ENCODE measurements at places on chromosomes 4 and X.

DNA sequence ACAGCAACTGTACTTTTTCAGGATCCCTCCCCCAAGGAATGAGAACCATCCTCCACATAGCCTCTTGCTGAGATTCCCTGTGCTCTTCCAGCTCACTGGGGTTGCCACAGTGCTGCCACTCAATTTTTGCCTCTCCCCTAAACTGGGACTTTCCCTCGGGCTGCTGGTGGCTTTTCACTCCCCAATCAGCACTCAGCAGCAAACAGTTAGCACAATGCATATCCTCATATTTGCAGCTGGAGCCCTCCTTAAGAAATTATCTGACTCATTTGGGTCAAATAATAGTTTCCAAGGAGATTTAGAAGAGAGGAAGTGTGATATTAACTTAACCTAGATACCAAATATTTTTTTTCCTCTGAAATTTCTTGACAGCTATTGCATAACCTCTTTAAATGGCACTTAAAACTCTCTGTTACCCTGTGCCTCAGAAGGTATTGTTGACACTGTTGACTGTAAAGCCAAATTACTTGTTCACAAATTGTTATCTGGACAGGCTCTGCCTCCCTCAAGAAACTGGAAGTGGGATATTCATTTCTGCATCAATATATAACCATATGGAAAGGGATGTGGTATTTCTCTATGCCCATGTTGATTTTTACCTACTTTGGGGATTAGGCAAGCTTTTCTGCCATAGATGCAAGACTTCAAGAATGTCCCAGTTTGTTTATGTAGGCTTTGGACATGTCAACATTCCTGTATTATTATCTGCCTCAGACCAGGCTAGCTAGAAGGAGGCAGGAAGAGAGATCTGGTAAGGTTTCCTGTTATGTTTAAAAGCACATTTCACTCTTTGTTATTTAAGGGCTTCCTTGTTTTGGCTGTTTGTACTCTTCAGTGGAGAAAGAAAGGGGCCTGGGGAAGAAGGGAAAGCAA, 58.0 kb downstream of the SEPTIN11 start:
- no peak for DNase-seq

DNA sequence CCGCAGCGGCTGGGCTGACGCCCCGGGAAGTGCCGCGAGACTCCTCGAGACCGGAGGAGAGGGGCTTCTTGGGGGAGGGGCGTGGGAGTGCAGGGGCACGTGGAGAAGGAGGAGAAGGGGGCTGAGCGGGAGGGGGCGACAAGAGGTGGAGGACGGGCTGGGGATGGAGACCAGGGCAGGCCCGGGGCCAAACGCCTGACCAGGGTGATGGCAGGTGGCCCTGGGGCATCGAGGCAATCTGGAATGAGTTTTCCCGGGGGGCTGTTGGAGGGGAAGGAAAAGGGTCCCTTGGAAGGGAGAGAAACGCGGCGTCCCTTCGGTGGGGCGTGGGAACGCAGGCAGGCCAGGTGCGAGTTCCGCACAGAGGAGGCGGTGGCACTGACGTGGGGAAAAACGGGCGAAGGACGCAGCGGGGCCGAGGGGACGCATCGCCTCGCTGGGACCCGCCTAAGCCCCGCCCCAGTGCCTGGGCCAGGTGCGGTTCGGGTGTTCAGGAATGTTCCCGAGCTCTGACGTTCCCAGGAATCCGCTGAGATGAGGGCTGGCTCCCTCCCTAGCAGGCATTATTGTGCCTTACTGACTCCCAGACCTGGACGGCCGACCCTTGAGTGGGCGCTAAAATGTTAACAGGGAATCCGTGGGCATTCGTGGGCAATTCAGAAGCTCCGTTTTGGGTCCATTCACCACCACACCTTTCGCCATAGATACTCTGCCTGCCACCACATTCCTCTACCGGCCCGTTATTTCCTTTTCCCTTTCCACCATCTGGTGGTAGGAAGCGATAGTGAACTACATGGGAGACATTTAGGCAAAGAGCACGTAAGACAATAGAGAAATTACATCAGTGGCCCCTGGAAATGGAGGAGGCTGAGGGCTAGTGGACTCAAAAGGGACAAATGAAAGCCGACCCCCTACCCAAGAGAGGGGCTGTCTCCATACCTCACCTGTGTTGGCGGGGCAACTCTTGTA, 795 bp upstream of the SH3KBP1 start:
- peak; percentile 76 for DNase-seq

GRCh38 chr4:56860781-56861180, 39.3 kb upstream of the SPINK2 start:
- no peak for DNase-seq

DNA sequence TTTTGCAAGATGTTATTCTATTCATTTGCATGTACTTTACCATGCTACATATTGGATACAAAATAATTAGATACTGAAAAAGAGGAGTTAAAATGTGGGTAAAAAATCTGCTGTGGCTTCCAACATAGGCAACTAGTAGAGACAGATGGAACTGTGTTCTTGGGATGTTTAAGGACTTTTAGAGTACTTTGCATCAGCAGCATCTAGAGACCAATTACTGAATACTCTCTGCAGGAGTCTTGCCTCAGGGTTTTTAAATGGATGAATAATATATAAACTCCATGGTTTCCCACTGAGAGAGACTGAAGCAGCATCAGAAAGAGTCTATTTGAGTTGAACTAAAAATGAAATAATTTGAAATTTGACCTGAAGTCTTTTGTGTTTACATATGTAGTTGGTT, 676.7 kb downstream of the GALNTL6 start:
- DNase-seq, result no peak

DNA sequence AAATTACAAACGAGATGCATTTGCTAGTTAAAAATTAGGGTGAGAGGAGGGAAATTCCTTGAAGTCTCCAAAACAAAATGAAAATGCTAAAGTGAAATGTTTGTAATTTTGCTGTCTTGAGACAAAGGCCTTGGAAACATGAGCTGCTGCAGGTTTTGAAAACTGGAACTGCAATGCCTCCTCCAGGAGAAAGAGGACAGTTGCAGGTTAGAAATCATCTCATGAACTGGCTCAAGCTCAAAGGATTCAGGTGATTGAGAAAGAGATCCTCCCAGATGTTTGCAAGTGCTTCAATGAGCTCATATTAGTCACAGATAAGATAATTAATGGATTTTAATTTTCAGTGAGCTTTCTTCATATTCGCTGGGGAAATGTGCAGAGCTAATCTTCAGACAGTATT, 32.4 kb downstream of the SMPX start:
- peak; percentile 68 for DNase-seq

DNA sequence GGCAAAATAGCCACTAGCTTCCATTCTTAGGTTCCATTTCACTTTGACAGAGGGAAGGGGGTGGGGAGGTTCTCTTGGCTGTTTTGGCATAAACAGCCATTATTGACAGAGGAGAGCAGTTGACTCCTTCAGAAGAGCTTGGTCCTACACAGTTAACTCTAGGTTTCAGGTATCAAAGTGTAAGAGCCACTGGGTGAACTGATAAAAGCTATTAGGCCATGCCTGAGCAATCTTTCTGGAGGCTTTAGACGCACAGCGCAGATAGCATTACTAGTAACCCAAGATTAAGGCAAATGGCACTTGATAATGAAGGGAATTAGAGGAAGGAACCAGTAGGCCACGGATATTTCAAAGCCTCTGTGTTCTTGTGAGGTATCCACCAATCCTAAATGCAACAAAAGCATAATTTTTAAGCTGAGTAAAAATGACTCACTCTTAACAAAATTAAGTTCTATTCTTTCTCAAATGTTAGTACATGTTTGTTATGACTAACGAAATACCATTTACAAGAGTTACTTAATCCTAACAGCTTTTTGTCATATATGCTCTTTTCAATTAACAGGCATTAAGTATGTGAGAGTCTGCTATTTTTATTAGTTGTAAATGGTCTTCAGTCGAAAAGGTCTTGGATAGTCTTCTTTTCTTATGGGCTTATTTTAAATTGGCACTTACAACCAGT, 53.6 kb downstream of the SLC7A11 start:
- DNase-seq, result no peak

- DNase-seq, result no peak
Observed at GRCh38 chr4:37983951-37984350, 23.8 kb downstream of the PTTG2 start.

DNA sequence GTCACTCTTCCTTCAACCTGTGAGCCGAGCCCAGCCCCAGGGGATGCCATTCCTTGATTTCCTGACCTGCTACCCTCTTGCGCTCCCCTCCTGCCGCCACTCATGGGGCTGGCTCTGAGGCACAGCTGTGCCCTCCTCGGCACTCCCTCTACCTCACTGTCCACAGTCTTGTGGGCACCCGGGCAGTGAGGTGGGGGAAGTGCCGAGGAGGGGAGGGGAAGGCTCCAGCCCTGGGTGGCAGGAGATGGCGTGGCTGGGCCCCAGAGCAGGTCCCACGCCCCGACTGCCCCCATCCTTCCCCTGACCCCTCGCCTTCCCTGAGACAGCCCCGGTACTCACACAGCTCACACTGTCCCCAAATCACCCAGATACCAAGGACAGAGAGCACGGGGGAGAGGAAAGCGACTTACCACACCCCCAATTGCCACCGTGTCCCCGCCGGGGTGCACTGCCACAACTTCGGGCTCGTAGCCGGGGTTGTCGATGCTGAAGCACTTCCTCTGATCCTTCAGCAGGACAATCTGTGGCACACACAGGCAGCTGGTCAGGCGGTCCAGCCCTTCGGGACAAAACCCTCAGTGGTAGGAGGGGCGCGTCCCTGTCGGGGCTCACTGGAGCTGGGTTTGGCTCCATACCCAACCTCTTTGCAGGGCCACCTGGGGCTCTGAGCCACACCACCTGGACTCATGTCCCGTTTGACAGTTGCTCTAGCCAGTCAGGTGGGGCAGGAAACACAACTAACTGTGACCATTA, 37.9 kb downstream of the WDR1 start:
- DNase-seq, result no peak

DNA sequence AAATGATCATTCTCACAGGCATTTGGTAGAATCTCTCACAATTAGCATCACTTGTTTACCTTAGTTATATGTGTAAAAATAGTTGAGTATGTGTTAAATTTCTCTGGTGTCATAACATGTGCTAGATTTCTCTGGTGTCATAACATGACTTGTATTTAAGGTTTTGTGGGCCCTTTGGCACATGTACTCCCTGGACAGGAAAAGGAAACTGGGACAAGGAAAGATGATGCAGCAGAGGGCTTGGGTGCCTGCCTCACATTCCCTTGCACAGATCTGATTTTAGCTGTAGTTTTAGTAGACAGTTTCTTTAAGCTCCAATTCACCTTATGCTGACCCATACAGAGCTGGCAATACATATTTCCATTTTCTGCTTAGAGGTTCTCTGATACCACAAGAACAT, 726.0 kb downstream of the C4orf33 start:
- DNase-seq, result no peak
